ENCODE measurements at places on chromosomes 5 and 9. TPM values are rescaled to one million over a fixed set of nuclear protein-coding genes. Genes with fewer than 3 reads are reported as not detected.

Gene MYMK
- not detected for total RNA-seq

Gene FOXD4L4
- total RNA-seq, result not detected

Gene GRIN3A
- total RNA-seq, result not detected

Gene ANKRD34B
- not detected for total RNA-seq

Gene HMHB1
- total RNA-seq, result not detected

Gene PPP3R2
- total RNA-seq, result not detected

Gene STING1
- 151 TPM for total RNA-seq

Gene ORM2
- not detected for total RNA-seq

- no peak overlapping the region for H3K27ac ChIP-seq
- peaks cover 8% of the 10 kb centered on the region for H3K36me3 ChIP-seq
- H3K4me3 ChIP-seq, result no peak overlapping the region
- H3K4me1 ChIP-seq, result no peaks in the 10 kb centered on the region
- H3K27me3 ChIP-seq, result no peaks in the 10 kb centered on the region
Observed at GRCh38 chr9:113387560-113388230, 10.9 kb upstream of the HDHD3 start.

DNA sequence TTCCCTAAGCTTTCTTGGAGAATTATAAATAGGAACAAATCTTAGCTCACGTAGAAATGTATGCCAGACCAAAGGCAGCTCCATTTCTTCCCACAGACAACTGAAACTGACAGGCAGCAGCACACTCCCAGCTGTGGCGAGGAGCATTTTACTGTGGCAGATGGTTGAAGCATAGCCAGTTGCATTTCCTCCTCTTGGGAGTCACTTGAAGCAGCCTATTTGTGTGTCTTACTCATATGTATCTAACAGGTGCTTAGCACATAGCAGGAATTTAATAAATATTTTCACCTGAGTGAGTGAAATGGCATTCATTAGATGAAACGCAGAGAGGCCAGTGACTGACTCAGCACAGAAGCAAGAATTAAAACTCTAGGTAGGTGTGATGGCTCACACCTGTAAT is 12.3 kb upstream of the MTMR12 start:
- H3K36me3 ChIP-seq, result no peaks in the 10 kb centered on the region
- peaks cover 2% of the 10 kb centered on the region for H3K4me1 ChIP-seq
- DNase-seq, result no peak
- no peak overlapping the region for H3K4me3 ChIP-seq

DNA sequence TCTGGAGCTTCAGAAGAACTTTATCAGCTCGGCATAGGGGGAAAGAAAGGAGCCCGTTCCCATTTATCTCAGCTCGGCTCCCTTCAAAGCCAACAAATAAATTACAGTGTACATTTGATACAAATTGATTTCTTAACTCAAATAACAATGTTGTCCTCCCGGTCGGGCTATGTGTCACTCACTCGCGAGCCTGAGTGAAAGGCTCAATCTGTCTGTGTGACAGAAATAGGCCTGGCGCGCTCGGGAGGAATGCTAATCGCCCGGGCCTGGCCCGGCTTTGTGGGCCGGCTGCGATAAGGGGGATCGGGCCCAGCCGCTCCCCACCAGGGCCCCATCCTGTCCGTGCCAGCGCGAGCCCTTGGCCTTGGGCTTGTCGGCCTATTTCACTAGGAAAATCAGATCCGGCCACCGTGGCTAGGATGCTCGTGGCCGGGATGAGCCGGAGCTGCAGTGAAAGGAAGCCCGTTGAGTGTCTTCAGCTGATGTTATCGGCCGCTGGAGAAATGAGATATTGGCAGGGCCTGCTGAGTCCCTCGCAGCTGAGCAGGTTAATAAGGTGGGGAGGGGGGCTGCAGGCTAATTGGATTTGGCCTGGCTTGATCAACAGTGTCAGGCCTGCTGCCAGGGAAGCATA is 258.7 kb downstream of the IRX1 start:
- H3K27ac ChIP-seq, result no peak overlapping the region
- no peaks in the 10 kb centered on the region for H3K36me3 ChIP-seq
- DNase-seq, result no peak
- H3K4me3 ChIP-seq, result no peak overlapping the region
- H3K4me1 ChIP-seq, result no peaks in the 10 kb centered on the region

DNA sequence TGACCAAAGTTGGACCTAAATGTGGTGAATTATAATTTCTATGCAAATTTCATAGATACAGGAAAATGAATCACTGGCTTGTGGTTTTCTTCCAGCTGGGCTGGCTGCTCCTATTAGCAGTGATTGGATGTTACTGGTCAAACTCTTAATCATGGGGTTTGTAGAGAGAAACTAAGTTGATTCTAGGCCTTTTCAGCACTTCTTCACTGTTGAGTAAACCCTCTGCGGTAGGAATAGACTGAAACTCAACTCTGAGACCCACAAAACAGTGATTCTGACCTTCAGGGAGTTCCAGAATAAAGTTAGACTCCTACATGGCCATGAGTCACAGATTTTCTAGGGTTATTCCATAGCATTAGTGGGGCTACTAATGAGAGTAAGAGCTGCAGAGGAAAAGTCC is 47.9 kb upstream of the FKTN start:
- no peaks in the 10 kb centered on the region for H3K27me3 ChIP-seq
- no peak for DNase-seq
- H3K4me3 ChIP-seq, result no peak overlapping the region
- peaks cover 4% of the 10 kb centered on the region for H3K36me3 ChIP-seq
- no peak overlapping the region for H3K27ac ChIP-seq

GRCh38 chr9:97109194-97109811 is 70.4 kb upstream of the CTSV start:
- peaks cover 5% of the 10 kb centered on the region for H3K36me3 ChIP-seq
- peaks cover 8% of the 10 kb centered on the region for H3K27me3 ChIP-seq
- H3K27ac ChIP-seq, result no peak overlapping the region
- DNase-seq, result no peak
- peaks cover 4% of the 10 kb centered on the region for H3K4me1 ChIP-seq

- H3K27me3 ChIP-seq, result no peaks in the 10 kb centered on the region
- peaks cover 12% of the 10 kb centered on the region for H3K4me1 ChIP-seq
- H3K27ac ChIP-seq, result no peak overlapping the region
- DNase-seq, result no peak
- no peak overlapping the region for H3K4me3 ChIP-seq
Observed at GRCh38 chr5:143428155-143428554, 24.7 kb upstream of the NR3C1 start.

DNA sequence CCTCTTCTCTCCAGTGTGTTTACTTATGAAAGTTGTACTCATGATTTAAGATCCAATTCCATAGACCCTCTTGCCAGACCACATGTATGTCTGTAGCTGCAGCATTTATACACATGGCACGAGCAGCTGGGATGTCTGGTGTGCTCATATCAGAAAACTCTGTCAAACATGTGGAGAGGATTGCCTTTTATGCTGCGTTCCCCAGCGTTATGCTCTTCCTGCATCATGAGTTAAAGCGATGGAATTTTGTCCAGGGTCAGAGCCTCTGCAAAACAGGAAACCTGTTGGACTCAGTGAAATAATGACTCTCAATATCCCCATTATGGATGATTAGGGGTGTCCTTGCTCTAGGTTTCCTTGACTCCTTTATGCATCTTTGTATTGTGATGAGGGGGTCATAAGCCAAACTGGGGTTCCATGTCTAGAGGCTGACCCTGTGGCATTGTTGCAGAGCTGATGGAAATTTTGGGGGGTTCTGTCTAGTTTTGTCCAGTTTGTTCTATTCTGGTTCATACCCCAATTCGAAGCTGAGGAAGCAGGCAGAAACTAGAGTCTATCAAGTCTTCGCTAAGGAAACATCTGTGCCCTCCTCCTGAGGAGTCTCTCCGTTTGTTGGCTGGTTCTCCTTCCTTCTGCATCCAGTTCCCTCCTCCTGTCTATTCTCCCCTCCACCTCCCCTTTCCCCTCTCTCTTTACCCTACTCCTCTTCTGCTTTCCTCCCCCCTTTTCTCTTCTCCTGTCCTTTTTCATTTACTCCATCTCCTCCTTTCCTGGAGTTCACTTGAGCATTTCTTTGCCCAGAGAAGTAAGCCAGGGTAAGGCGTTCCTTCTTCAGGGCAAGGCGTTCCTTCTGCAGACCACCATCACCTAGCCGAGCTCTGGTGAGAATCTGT is 252.8 kb downstream of the MAST4 start:
- H3K36me3 ChIP-seq, result no peaks in the 10 kb centered on the region
- H3K27ac ChIP-seq, result no peak overlapping the region
- DNase-seq, result no peak
- no peak overlapping the region for H3K4me3 ChIP-seq
- no peaks in the 10 kb centered on the region for H3K4me1 ChIP-seq

GRCh38 chr5:179959641-179960040 is 51.9 kb upstream of the TBC1D9B start:
- no peak for DNase-seq
- H3K27ac ChIP-seq, result no peak overlapping the region
- no peaks in the 10 kb centered on the region for H3K27me3 ChIP-seq
- no peaks in the 10 kb centered on the region for H3K4me1 ChIP-seq

DNA sequence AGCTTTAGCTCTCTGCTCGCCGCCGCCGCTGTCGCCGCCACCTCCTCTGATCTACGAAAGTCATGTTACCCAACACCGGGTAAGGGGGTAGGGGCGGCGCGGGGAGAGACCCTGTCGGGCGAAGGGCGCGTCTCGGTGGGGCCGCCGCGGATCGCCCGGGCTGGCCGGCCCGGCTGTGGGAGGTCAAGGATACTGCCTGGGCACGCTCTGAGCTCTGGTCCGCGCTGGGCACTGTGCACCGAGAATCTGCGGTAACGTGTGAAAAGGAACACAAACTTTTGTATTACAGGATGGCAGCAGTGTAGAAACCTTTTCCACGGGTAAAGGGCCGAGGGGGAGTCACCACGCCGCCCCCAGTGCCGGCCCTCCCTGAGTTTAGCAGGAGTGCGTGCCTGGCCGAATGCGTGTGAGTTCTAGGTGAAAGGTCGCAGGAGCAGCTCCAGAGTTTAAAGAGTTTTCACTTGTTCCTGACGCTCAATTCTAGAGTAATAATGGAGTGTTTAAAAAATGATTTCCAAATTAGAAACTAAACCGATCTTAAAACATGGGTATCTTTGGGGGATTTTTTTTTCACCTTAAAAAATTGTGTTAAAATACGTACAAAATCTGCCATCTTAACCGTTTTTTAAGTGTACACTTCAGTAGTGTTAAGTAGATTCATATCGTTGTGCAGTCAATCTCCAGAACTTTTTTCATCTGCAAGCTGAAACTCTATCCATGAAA is at the start of gene HSDL2:
Gene HSDL2, plus strand, starts transcription at position 7 of the 723 bp plus-strand sequence. Its CDS starts 56 bp downstream, at position 63.
- peaks cover 5% of the 10 kb centered on the region for H3K36me3 ChIP-seq
- peaks cover 46% of the 10 kb centered on the region for H3K4me1 ChIP-seq

DNA sequence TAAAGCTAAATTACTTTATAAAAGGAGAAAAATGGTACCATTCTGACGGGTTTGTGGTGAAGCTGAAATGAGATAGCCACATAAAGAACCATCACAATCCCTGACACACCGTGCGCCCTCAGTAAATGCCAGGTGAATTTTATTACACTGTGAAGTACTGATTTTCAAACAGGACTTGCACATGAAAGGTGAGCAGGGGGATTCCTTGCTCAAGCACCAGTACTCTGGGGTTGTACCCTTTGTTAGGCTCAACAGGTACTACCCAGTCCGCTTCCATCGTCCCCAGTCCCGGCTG is 419 bp upstream of the RABGAP1 start:
- peaks cover 18% of the 10 kb centered on the region for H3K4me1 ChIP-seq
- DNase-seq, result no peak
- no peaks in the 10 kb centered on the region for H3K27me3 ChIP-seq
- H3K27ac ChIP-seq, result peak overlapping the region; percentile 92

DNA sequence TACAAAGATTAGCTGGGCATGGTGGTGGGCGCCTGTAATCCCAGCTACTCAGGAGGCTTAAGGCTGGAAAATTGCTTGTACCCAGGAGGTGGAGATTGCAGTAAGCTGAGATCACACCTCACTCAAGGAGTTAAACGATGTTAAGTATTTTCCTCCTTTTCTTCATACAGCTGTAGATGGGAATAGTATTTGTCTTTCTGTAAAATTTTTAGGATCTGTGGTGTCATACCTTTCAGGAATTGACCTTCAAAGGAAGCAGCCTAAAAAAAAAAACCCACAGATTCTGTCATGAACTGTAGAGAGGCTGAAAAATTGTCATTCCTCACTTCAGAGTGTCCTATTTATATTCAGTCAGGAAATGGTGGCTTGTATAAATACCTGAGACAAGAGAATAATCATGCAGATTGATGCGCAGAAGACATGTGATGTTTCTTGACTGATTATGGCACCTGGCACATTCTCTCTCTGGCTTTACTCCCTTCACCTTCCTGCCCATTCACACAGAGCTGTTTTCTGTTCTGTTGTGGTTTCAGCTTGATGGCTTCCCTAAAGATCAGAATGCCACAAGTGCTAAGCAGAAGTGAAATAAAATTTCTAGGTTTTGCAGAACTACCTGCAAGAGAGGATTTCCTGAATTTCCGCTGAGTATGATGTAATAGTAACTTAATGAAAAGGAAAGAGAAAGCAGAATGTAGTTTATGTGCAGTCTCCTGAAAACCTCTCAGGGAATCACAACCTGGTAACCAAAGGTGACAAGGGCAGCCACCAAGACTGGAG is 3.8 kb downstream of the IFNA1 start:
- peaks cover 10% of the 10 kb centered on the region for H3K4me1 ChIP-seq
- H3K27me3 ChIP-seq, result peaks cover 9% of the 10 kb centered on the region
- peaks cover 2% of the 10 kb centered on the region for H3K36me3 ChIP-seq
- DNase-seq, result no peak
